ENCODE measurements at places on chromosomes 6 and 20.

GRCh38 chr6:161226009-161226964, 47.6 kb downstream of the AGPAT4 start:
- no peak for DNase-seq

- no peak for DNase-seq
These were observed 19.8 kb downstream of the MTFR2 start for GRCh38 chr6:136230219-136230853.

- no peak for DNase-seq
These were observed 3.8 kb downstream of the DEK start for GRCh38 chr6:18260448-18261106.

- DNase-seq, result no peak
These were observed 38.0 kb downstream of the YTHDF1 start for GRCh38 chr20:63177785-63178445.

DNA sequence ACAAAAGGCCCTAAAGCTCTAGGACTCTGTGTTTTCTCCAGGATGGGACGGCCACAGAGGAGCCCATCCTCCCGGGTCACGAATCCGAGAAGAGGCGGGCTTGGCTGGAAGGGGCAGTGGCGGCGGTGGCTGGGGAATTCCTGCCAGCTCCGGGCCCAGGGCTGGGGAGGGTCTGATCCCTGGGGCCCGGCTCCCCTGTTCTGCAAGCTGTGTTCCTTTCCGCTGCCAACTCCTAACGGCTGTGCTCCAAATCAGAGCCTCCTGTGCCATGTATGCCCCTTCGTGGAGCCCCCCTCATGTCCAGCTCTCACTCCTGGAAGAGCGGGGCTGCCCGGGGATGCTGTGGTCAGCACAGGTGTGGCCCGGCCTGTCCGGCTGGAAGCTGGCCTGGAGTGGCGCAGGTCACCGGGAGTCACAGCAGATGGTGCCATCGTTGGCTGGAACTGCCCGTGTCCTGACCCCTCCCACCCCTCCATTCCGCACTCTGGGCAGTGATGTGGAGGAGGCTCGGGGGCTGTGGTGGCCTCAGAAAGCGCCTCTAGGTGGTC, 88.2 kb upstream of the MPC1 start:
- DNase-seq, result no peak
